ENCODE measurements at places on chromosomes 1 and 21.
A peak's percentile ranks its signal among the peaks of the same experiment; 100 is the strongest.

DNA sequence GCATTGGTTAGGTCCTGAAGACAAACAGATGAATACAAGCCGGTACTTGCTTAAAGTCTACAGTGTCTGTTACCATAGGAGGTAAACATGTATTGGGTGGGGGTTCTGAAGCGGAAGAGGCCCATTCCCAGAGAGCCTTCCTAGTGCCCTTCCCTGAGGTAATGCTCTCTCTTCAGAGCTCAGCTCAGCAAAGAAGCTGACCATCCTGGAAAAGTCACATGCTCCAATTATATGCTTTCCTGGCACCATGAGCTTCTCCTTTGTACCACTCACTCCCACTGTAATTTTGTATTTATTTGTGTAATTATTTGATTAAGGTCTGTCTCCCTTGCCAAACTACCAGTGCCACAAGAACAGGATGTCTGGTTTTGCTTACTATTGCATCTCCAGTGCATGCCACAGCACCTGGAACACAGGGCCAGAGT, 42.0 kb downstream of the RAB3B start:
- no peak for DNase-seq

DNA sequence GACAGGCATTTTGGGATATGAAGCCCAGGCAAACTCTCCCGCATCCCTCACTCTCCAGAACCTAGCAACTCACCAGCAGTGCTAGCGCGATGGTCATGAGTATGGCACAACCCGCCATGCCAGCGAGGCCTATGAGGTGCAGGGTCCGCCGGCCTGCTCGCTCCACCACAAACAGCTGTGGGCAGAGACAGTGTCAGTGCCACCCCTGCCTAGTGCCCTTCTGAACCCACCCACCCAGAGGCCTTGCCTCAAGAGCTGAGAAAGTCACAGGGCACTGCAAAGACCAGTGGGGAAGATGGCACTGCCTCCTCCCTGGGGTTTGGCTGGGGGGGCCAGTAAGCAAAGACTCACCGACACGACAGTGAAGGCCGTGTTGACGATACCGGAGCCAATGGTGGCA, 29.8 kb downstream of the SLC2A1 start:
- DNase-seq = no peak

DNA sequence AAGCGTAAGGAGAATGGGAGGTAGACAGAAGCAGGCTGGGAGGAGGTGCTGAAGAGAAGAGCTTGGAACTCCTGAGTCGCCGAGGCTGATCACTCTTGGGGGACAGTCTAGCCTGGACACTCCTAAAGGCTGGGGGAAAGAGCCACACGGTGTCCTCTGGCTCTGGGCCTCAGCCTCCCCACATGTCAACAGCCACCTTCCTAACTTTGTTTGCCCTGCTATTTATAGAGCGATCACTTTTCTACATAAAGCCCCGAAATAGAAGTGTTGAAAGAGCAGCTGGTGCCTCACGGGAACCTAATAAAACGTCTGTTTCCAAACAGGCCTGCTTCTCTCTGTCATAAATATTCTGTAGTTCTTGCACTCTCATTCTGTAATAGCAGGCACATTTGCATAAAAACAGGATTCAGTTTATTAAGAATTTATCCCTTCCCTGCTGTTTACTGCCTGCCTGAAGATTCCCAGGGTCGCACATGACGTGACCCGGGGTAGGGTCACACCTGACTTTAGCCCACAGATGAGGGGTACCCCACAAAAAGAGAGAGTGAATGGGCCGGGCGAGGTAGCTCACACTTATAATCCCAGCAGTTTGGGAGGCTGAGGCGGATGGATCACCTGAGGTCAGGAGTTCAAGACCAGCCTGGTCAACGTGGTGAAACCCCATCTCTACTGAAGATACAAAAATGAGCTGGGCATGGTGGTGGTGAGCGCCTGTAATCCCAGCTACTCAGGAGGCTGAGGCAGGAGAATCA, 212.5 kb downstream of the TOMM20 start:
- no peak for DNase-seq

GRCh38 chr1:198030682-198031081, 113.5 kb downstream of the LHX9 start:
- DNase-seq = no peak

DNA sequence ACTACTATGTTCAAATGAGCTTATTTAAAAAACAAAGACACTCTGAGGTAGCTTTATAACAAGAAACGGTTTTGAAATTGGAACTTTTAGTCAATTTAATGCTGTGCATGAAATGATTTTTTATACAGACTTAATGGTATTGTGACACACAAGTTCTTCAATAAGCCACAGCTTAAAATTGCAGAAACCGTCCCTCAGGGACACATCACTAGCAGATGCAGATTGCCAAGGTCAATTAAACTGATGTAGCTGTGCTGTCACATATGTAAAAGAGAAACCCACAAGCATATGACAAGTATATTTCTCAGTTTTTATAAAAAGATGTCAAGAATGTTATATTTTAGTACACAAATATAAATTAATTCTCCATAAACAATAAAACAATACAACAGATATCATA, 366.9 kb downstream of the DPYD start:
- DNase-seq = no peak

- DNase-seq = no peak
These were observed 210.1 kb upstream of the PTGFR start for GRCh38 chr1:78280626-78281025.

GRCh38 chr1:209899948-209900347, 38.1 kb upstream of the SYT14 start:
- DNase-seq = no peak

GRCh38 chr1:231421971-231422797, at the start of gene EGLN1:
Gene EGLN1, minus strand, starts transcription at chr1:231422287. Its CDS starts 399 bp downstream, at chr1:231421888.
- peak; percentile 84 for DNase-seq

DNA sequence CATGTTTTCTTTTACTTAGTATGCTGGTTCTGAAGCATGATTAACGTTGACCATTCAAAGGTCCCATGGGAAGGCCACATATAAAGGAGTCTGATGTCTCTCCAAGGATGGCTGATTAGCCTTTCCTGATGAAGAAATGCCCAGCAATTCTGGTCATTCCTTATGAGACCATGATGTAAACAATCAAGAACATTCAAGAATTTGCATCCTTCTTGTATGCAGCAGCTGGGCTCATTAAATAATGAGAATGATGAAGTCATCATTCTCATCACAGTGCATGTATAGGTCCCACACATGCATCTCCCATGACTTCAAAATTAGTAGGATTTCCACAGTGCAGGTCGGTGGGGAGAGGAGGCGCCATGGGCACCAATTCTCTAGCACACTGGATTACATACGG, 85.4 kb downstream of the APP start:
- DNase-seq = no peak

GRCh38 chr1:11753555-11754208, 8.3 kb upstream of the C1orf167 start:
- DNase-seq = no peak

GRCh38 chr1:145972580-145972979, 8.1 kb downstream of the POLR3GL start:
- no peak for DNase-seq

- DNase-seq = no peak
These were observed 22.2 kb downstream of the OPTC start for GRCh38 chr1:203516184-203516583.

- DNase-seq = peak; percentile 55
These were observed 800 bp downstream of the HIPK1 start for GRCh38 chr1:113929750-113930498.

- DNase-seq = no peak
These were observed 209.1 kb upstream of the LYPLAL1 start for GRCh38 chr1:218964471-218965185.

- DNase-seq = no peak
These were observed 19.1 kb upstream of the SRSF10 start for GRCh38 chr1:23999156-23999671.

DNA sequence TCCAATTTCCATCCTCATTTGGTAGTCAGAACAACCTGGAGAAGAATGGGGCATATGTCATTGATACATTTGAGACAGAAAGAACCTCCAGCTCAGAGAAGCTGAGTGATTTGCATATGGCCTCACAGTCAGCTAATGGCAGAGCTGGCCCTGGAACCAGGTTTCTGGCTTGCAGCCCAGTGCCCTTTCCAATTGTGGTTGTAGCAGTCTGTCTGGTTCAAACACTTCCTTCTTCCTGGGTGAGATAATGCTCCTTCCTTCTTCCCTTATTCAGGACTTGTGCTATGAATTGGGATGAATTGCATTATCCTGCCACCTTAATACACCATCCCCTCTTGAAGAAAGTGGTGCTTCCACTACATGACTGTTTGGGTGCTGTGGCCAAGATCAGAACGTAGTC, 24.2 kb downstream of the SLC5A9 start:
- no peak for DNase-seq

- no peak for DNase-seq
These were observed 192.8 kb upstream of the C8B start for GRCh38 chr1:57158604-57158998.

GRCh38 chr1:20686883-20687725, 25.9 kb upstream of the DDOST start:
- no peak for DNase-seq

DNA sequence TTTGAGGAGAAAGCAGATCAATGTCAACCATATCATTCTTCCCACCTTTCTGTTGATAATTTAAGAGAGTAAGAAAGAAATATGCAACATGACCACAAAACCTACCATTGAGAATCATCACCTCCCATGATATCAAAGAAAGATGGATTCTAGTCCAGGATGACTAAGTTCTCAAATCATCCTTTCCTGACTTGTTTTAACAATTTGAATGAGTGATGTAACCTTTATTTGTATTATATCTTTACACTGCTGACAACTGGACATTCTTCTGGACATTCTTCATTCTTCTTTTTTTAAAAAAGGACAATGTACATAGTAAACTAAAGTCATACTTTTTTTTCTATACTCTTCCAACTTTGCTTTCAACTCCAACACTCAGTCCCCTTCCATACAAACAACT, 9.5 kb downstream of the PSMB4 start:
- no peak for DNase-seq

DNA sequence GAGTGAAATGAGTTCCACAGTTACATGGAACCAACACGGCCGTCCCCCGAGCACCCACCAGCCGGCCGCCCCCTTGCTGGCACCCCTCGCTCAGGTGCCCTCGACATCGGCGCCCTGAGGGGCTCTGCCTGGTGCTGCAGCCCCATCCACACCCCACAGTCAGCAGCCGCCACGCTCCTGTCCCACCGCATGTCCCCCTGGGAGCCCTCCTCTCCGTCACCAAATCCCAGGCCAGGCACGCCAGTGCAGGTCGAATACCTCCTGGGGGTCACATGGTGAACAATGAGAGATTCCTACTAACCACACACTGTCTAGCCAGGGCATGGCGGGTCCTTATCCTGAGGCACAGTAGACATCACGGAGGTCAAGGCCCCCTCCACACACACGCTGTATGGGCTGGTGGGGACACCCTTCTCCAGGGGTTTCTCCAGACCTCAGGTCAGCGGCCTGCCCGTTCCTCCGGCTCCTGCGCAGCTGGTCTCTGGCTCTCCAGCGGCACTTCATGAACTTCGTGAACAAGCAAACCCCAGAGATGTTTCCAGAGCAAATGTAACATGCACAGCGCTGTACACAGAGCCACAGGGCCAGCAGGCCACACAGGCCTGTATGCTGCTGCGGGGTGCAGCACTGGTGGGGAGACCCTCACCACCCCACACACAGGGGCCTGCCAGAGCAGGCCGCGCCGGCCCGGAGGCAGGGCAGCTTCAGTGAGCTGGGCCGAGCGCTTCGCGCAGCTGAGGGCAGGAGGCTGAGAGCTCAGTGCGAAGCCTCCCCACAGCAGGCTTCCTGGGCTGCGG, 21.8 kb downstream of the POFUT2 start:
- no peak for DNase-seq

DNA sequence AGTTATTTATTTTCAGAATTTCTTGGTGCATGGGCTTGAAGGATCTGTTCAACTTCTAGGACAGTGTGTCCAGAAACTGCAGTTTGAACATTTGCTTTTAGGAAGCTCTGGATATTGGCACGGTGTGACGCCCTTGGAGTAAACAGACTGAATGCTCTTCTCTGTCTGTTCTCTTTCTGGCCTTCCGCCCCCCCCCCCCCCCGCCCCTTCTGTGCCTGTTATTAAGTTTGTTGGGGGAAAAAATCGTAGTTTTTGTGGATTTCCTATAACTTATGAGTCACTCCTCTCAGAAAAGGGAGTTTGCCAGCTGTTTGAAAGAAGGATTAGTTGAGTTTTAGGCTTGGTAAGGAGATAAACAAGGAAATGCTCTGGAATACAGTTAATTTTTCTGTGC, 1.2 kb downstream of the KCTD3 start:
- DNase-seq = no peak

DNA sequence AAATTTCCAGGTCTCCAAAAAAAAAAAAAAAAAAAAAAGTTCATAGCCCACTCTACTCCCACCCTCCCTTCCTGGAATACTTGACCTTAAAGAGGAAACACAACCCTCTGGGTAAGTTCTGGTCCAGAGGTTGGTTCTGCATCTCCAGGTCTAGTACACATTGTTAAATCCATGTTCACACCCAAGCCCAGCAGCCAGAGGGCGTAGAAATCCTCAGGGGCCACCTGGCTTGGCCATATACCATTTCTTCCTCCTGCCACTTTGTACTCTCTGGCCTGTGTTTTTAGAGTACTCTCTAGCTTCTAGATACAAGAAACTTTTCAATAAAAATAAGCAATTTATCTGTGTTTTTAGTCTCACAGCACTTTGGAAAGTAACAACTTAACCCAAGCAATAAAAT, 89.3 kb downstream of the PHTF1 start:
- no peak for DNase-seq

GRCh38 chr1:6852136-6852890, 67.1 kb downstream of the CAMTA1 start:
- no peak for DNase-seq

- no peak for DNase-seq
These were observed 133.9 kb downstream of the PLXNA2 start for GRCh38 chr1:208110296-208110695.

- no peak for DNase-seq
These were observed 313.2 kb downstream of the OLFM3 start for GRCh38 chr1:101683561-101683960.

DNA sequence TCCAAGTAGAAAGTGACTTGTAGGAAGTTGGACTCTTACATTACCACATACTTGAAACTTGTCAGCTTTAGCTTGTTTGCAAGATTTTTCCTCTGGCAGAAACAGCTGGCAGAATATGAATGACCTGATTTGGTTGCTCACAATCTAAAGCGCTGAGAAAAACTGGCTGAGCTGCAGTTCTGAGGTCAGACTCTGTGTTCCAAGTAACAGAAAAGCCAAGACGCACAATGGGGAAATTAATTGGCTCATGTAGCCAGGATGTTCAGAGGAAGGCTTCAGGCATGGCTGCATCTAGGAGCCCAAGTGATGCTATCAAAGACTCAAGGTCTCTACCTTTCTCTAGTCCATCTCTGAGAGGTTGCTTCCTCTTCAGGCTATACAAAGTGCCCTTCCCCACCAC, 27.0 kb downstream of the ALPL start:
- no peak for DNase-seq

DNA sequence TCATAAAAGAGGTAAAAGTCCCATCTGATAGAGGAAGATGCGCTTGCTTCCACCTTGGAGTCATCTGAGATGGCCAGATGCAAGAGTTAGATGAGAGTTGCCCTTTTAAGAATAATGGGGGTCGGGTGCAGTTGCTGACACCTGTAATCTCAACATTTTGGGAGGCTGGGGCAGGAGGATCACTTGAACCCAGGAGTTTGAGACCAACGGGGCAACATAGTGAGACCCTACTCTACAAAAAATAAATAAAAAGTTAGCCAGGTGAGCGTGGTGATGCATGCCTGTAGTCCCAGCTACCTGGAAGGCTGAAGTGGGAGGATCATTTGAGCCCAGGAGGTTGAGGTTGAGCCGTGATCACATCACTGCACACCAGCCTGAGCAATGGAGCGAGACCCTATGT, 13.5 kb upstream of the TEDDM1 start:
- DNase-seq = no peak

Measured in T-helper 2 cell treated with Interferon-gamma antibody and Interleukin-4, amounts not matched to agents 5 μg/mL and 100 μg/mL, for 36 hours (primary cell).